ENCODE measurements at places on chromosomes 12 and 14.

- DNase-seq = peak; percentile 3
Observed at GRCh38 chr12:102946042-102946441, 11.4 kb upstream of the ASCL1 start.

GRCh38 chr12:116319898-116320621 is 42.6 kb upstream of the MED13L start:
- no peak for DNase-seq

- no peak for DNase-seq
Observed at GRCh38 chr12:57454566-57455373, at the start of gene INHBE. Gene INHBE, plus strand, starts transcription at chr12:57455307. Its CDS starts 230 bp downstream, at chr12:57455537.

DNA sequence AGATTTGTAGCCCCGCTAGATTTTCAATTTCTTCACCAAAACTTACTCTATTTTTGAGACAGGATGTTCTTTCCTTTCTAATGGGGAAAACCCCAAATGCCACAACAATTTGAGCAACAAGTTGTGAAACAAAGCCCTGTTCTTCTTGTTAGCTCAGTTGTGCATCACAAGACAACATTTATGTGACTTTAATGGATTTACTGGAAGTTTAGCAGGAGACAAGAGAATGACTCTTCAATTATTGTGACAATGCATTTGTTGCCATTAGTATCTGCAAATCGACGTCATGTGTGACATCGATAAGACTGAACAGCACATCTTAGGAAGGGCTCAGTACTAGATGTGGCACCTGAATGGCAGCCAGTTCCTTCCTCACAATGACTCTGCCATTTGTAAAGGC is 1028.9 kb upstream of the TMEM132C start:
- no peak for DNase-seq

DNA sequence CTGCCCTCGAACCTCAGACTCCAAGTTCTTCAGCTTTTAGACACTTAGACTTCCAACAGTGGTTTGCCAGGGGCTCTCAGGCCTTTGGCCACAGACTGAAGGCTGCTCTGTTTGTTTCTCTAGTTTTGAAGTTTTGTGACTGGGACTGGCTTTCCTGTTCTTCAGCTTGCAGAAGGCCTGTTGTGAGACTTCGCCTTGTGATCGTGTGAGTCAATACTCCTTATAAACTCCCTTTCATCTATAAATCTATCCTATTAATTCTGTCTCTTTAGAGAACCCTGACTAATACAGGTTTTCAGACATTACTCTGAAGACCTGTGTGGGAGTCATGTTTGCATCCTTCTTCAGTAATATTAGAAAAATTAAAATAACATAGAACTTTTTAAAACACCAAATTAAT is 289.1 kb downstream of the RMST start:
- no peak for DNase-seq

GRCh38 chr14:80135305-80136088 is 75.8 kb downstream of the DIO2 start:
- no peak for DNase-seq

GRCh38 chr12:132472386-132472785 is 17.6 kb upstream of the FBRSL1 start:
- no peak for DNase-seq

- DNase-seq = no peak
Observed at GRCh38 chr14:37623426-37623951, 28.1 kb downstream of the TTC6 start.
